ENCODE measurements at places on chromosomes 1 and 21. TPM values are rescaled to one million over a fixed set of nuclear protein-coding genes. Genes with fewer than 3 reads are reported as not detected.
A peak's percentile ranks its signal among the peaks of the same experiment; 100 is the strongest.

- H3K4me3 ChIP-seq, result peak overlapping the region; percentile 72
- H3K4me1 ChIP-seq, result no peaks in the 10 kb centered on the region
- peak; percentile 14 for DNase-seq
- peaks cover 4% of the 10 kb centered on the region for H3K36me3 ChIP-seq
These were observed 1.7 kb downstream of the PIP5K1A start for GRCh38 chr1:151199873-151200581.

DNA sequence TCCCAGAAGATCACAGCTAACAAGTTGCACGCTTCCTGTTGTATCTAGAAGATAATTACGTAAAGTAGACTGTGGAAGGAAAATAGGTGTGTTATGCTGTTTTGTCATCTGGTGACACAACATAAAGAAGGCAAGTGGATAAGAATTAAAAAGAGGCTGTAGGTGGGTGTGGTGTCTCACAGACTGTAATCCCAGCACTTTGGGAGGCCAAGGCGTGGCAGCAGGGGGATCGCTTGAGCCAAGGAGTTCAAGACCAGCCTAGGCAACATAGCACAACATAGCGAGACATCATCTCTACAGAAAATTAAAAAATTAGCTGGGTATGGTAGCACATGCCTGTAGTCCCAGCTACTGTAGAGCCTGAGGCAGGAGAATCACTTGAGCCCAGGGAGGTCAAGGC is 17.9 kb upstream of the ZNF281 start:
- DNase-seq, result no peak
- H3K36me3 ChIP-seq, result no peaks in the 10 kb centered on the region
- no peaks in the 10 kb centered on the region for H3K27me3 ChIP-seq

GRCh38 chr1:7295946-7296345 is 475.1 kb upstream of the VAMP3 start:
- no peak overlapping the region for H3K27ac ChIP-seq
- no peaks in the 10 kb centered on the region for H3K36me3 ChIP-seq
- H3K4me3 ChIP-seq, result no peak overlapping the region
- no peak for DNase-seq

- H3K27me3 ChIP-seq, result no peaks in the 10 kb centered on the region
- no peak overlapping the region for H3K27ac ChIP-seq
- H3K4me1 ChIP-seq, result no peaks in the 10 kb centered on the region
- H3K4me3 ChIP-seq, result no peak overlapping the region
- DNase-seq, result peak; percentile 59
These were observed 215.3 kb downstream of the SDCCAG8 start for GRCh38 chr1:243471026-243471685.

DCDC2B gene
- not detected for total RNA-seq

ALPL gene
- 6.7 TPM for total RNA-seq

ARTN gene
- total RNA-seq, result 4.9 TPM

GRCh38 chr1:4108331-4108730 is 208.3 kb upstream of the C1orf174 start:
- no peak overlapping the region for H3K27ac ChIP-seq
- no peaks in the 10 kb centered on the region for H3K4me1 ChIP-seq
- H3K4me3 ChIP-seq, result no peak overlapping the region
- peak; percentile 25 for DNase-seq
- no peaks in the 10 kb centered on the region for H3K36me3 ChIP-seq

CHIA gene
- not detected for total RNA-seq

C1QC gene
- total RNA-seq, result 203 TPM

DIO1 gene
- total RNA-seq, result not detected

DNA sequence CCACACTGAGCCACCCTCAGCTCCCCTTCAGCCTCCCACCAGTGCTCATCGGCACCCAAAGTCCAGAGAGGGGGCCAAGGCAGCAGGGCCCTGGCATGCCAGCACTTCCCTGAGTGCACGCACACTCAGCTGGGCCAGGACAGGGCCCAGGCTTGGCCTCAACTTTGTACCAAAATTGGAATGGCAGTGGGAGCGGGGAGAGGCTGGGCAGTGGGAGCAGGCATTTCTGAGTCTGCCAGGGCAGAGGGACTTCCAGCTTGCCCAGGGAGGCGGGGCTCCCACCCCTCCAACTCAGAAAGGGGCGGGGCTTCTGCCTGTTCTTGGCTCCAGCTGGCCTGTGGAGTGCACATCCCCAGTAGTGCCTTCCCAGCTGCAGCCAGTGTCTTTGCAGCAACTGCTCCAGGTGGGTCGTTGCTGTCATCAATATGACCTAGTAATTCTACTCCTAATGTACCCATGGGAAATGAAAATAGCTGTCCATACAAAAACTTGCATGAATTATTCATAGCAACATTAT is 10.3 kb upstream of the SNX7 start:
- H3K27ac ChIP-seq, result no peak overlapping the region
- no peaks in the 10 kb centered on the region for H3K27me3 ChIP-seq
- no peak overlapping the region for H3K4me3 ChIP-seq
- DNase-seq, result no peak

DNA sequence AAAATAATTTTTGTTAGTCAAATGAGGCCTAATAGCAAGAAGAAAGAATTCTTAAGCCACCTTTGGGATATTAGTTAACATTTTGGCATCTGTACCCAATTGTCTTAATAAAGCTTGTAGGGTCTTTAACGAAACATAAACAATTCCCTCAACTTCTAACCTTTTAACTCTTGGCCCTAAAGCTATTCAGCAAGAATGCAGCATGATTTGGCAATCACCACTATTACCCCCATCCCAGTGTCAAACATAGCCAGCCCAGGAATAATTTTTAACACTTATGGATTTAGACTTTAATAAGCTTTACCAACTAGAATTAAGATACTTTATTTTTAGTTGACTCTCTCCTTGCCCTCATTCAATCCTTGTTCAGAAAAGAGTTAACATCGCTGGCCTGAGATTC is 2.5 kb upstream of the SLC16A4 start:
- DNase-seq, result no peak
- H3K4me3 ChIP-seq, result no peak overlapping the region
- H3K36me3 ChIP-seq, result no peaks in the 10 kb centered on the region
- H3K4me1 ChIP-seq, result peaks cover 2% of the 10 kb centered on the region
- no peaks in the 10 kb centered on the region for H3K27me3 ChIP-seq

FAM177B gene
- 0.18 TPM for total RNA-seq

DNA sequence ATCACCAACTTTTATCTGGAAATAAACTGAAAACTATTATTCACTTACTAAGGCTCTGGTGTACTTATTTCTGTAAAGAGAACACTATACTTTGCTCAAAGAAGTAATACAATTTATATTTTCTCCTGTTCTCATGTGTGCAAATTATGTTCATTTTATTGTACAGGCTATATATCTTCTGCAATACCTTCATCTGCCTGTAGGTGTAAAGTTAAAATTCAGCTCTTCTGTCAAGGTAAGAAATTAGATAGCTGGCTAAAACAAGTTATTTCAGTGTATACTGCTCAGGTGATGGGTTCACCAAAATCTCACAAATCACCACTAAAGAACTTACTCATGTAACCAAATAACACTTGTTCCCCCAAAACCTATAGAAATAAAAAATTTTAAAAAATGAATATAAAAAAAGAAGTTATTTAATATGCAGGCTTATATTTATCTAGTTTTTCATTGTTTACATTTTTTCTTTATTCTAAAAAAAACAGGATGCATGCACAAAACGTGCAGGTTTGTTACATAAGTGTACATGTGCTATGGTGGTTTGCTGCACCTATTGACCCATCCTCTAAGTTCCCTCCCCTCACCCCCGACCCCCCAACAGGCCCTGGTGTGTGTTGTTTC is 81.5 kb downstream of the PTGER3 start:
- H3K27ac ChIP-seq, result no peak overlapping the region
- H3K4me1 ChIP-seq, result peaks cover 2% of the 10 kb centered on the region

B3GALT5 gene
- 0.39 TPM for total RNA-seq

DNA sequence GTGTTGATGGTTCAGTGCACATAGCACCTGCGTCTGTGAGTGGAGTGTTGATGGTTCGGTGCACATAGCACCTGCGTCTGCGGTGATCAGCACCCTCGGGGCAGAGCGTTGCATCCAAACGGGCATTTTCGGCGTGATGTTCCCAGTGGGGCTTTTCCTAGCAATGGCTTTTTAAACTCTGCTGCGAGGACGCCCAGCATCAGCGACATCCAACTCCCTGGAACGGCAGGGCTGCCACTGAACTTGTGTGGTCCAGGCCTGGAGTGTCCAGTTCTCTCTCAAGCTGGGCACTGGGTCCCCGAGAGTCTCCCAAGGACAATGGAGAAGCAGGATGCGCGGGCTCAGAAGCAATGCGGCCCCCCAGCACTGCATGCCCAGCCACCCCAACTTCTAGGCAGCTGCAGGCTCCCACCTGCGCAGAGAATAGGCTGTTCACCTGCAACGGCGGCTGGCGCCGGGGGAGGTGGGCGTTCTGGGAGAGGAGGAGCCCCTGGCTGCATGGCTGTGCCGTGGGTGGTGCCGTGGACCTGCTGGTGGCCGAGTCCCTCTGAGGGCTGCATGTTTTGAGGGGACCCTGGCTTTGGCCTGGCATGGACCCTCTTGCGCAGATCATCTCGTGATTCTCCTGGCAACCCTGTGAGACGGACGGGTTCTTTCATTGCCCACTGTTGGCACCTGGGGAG is 10.1 kb upstream of the C1orf174 start:
- peak; percentile 67 for DNase-seq
- no peaks in the 10 kb centered on the region for H3K27me3 ChIP-seq
- no peak overlapping the region for H3K27ac ChIP-seq
- no peaks in the 10 kb centered on the region for H3K4me1 ChIP-seq
- H3K36me3 ChIP-seq, result no peaks in the 10 kb centered on the region

- H3K4me1 ChIP-seq, result no peaks in the 10 kb centered on the region
- no peaks in the 10 kb centered on the region for H3K27me3 ChIP-seq
- no peak overlapping the region for H3K27ac ChIP-seq
- no peaks in the 10 kb centered on the region for H3K36me3 ChIP-seq
- no peak for DNase-seq
- no peak overlapping the region for H3K4me3 ChIP-seq
These were observed 32.1 kb downstream of the IL12RB2 start for GRCh38 chr1:67339623-67340343.

DNA sequence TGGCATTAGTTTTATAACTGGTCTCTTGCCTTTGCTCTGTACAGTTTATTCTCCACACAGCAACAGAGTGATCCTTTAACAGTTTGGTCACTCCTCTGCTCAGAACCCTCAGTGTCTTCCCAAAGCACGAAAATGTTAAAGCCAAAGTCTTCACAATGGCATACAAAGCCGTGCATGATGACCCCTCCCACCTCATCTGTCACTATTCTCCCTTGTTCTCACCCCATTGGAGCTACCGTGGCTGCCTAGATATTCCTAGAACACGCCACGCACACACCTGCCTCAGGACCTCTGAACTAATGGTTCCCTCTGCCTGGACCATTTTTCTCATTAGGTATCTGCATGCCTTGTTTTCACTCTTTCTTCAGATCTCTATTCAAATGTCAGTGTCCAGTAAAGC is 8.6 kb upstream of the SEMA4A start:
- H3K27ac ChIP-seq, result no peak overlapping the region
- no peaks in the 10 kb centered on the region for H3K4me1 ChIP-seq
- no peaks in the 10 kb centered on the region for H3K36me3 ChIP-seq
- no peak for DNase-seq
- H3K4me3 ChIP-seq, result no peak overlapping the region

DNA sequence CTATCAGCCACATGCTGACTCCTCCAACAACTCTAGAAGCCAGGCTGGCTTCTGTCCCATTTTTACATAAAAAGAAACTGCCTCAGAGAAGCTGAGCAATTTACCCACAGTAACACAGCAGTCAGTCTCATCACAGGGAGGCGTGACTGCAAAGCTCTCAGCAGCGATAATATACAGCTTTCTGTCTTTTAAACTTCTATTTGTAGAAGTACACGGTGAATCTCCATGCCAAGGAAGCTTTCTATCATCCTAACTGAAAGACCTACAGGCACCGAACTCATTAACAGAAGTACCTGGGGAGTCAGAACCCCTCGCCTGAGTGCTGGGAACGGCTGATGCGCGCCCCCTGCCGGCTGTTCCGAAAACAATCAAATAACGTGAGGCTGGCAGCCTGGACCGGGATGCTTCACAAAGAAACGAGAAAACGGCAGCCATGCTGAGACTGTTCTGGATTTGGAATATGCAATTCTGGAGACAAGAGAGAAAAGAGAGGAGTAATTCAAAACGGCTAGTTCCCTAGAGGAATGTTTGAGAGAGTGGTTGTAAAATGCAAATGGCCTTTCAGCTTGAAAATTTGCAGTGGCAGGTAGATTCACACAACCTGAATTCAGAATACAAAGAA is 43.5 kb upstream of the RAB4A start:
- H3K27me3 ChIP-seq, result no peaks in the 10 kb centered on the region
- no peaks in the 10 kb centered on the region for H3K36me3 ChIP-seq
- H3K4me1 ChIP-seq, result no peaks in the 10 kb centered on the region
- peak; percentile 84 for DNase-seq
- no peak overlapping the region for H3K27ac ChIP-seq

- H3K27me3 ChIP-seq, result no peaks in the 10 kb centered on the region
- no peaks in the 10 kb centered on the region for H3K36me3 ChIP-seq
- no peaks in the 10 kb centered on the region for H3K4me1 ChIP-seq
- no peak overlapping the region for H3K4me3 ChIP-seq
- no peak overlapping the region for H3K27ac ChIP-seq
These were observed 154.8 kb downstream of the BACH1 start for GRCh38 chr21:29453511-29453910.

- no peaks in the 10 kb centered on the region for H3K27me3 ChIP-seq
- no peak overlapping the region for H3K27ac ChIP-seq
- no peak for DNase-seq
- no peaks in the 10 kb centered on the region for H3K36me3 ChIP-seq
- H3K4me1 ChIP-seq, result no peaks in the 10 kb centered on the region
These were observed 16.4 kb downstream of the NCMAP start for GRCh38 chr1:24572301-24572700.

DNA sequence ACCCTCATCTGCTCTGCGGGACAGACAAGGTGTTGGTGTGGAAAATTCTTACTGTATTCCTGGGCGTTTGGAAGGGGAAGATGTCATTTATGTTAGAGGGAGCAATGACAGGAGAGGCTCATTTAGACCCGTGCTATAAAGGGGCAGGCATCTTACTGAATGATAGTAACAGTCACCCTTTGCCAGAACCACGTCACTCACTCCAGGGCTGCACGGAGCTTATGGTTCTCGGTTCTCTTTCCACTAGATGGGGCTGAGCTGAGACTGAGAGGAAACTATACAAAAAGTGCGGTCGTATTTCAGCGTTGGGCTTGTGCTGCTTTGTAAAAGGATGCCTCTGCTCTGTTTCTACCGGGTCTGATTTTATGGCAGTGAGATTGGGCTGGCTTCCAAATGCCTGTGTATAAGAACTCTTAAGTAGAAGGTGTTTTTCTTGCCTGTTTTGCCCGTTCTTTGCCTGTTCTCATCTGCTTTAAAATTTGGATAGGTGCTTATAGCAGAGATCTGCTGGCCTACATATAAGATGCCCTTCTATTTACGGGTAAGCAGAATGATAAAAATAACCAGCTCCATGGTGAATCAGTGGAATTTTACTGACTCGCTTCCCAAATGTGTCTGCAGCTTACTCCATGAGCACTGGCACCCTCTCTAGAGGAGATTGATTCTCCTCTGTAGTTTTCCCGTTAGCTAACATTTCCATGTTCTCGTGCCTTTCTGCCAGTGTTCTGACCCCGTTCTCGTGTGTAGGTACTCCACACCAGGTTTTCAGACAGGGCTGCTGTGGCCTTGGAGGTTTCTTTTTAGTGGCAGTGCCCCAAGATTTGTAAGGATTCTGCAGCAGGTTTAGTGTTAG is 55.9 kb downstream of the MRPS6 start:
- no peak for DNase-seq
- peak overlapping the region; percentile 84 for H3K27ac ChIP-seq
- peaks cover 2% of the 10 kb centered on the region for H3K36me3 ChIP-seq
- no peaks in the 10 kb centered on the region for H3K27me3 ChIP-seq

All from aorta (tissue), 5 donors.